ENCODE measurements at places on chromosomes 3 and 15.

DNA sequence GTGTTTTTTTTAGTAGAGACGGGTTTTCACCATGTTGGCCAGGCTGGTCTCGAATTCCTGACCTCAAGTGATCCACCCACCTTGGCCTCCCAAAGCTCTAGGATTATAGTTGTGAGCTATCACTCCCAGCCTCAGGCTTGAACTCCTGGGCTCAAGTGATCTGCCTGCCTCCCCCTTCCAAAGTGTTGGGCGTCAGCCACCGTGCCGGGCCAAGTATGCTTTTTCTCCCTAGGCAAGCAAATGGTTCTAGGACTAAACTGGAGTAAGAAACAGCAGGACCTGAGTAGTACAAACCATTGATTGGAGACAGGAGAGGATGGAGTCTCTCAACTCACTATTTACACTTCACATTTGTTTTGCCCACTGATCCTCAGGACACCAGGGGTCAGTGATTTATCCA is 4.6 kb upstream of the PTPN9 start:
- DNase-seq, result no peak

DNA sequence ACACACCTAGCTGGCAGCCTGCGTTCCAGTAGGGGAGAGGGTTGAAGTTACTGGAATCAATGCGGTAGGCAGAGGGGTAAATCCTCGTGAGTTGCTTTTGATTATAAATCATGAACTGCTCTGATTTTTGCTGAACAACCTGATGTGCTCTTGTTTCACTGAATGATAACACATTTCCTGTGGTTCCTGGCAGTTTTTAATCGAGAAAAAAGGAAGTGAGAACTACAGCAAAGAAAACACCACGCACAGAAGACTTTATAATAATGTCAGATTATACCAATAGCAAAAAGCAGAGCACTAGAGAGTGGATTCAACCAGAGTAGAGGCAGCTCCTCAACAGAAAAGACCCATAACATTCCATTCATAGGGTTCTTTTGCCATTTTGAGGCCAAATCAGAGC is 200.8 kb upstream of the STRIT1 start:
- no peak for DNase-seq

GRCh38 chr3:27528791-27529190 is 44.6 kb upstream of the SLC4A7 start:
- DNase-seq, result no peak

DNA sequence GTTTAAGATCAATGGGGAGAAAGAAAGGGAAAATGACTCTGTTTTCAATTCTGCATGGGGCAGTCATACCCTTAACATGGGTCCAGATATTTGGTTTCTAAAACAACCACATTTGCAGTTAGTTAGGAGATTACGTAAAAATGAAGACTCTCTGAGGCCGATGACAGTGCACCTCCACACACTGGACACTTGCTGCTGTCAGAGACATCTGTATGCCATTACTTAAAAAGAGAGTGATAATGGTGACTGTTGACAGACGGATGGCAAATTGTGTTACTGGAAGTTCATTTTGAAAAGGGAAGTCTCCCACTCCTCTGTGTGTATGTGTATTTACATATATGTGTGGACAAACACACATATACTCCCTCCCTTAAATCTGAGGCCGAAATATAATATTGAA is 304.5 kb upstream of the SEMA6D start:
- DNase-seq, result no peak

GRCh38 chr3:64440498-64440897 is 215.2 kb upstream of the PRICKLE2 start:
- DNase-seq, result peak; percentile 52
